ENCODE measurements at places on chromosomes 2 and 18.

- DNase-seq, result no peak
These were observed 79.2 kb downstream of the BIN1 start for GRCh38 chr2:127027715-127028114.

DNA sequence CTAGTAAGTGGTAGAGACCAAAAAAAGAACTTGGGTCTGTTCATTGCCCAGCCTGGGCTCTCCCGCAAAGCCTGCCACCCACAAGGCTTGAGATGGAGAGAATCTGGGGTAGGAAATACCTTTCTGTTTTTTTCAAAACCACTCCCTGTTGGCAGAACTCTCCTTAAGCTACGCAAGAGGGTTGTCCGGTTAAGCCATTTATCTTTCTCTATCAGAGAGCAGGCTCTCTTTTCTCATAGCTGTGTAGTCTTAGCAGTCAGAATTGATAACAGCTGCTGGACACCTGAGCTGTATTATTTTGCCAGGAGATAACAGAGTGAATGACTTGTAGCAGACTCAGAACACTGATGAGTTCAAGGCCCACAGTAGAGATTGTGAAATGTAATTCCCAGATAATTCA lies 1088.1 kb downstream of the TSN start:
- DNase-seq, result no peak

GRCh38 chr2:144414324-144414845 lies 105.5 kb downstream of the ZEB2 start:
- DNase-seq, result no peak

DNA sequence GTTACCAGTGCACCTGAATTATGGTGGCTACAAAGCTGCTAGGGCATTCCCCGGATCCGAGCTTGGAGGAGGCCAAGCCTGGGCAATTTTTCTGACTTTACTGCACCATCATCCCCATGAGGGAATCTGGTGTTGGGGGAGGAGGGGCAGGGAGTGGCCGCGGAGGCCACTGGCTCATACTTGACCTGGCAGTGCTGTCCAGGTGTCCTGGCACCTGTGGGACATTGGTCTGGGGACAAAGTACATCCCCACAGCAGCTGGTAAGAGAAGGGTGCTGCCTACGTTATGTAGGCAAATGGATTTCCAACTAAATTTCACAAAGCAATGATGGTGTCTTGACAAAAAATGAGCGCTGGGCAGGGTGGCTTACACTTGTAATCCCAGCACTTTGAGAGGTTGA lies 48.3 kb downstream of the KLHL29 start:
- no peak for DNase-seq

- DNase-seq, result no peak
These were observed 27.0 kb upstream of the ST3GAL5 start for GRCh38 chr2:85915606-85916303.

- DNase-seq, result no peak
These were observed 16.7 kb upstream of the ADI1 start for GRCh38 chr2:3535794-3536681.

GRCh38 chr2:238892796-238893195 lies 44.9 kb downstream of the TWIST2 start:
- DNase-seq, result no peak

- no peak for DNase-seq
These were observed 31.3 kb upstream of the TOGARAM2 start for GRCh38 chr2:28949617-28950305.

DNA sequence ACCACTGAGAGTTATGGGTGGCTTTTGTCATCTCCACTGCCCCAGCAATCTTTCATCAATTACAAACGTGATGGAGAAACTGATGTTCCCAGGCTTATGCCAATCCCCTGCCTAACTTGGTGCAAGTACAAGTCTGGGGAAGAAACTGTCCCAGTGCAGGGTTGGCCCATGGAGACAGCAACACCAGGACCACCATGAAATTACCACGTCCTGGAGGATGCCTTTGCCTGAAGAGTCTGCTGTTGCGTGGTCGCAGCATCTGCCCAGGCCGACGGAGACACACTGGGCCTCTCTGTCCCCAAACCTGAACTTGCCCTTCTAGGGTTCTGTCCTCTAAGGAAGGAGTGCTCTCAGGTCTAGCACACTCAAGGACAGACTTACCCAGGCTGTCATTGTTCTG lies 496.8 kb upstream of the RAB6C start:
- DNase-seq, result no peak

- no peak for DNase-seq
These were observed 35.4 kb upstream of the NT5DC4 start for GRCh38 chr2:112685271-112685884.

DNA sequence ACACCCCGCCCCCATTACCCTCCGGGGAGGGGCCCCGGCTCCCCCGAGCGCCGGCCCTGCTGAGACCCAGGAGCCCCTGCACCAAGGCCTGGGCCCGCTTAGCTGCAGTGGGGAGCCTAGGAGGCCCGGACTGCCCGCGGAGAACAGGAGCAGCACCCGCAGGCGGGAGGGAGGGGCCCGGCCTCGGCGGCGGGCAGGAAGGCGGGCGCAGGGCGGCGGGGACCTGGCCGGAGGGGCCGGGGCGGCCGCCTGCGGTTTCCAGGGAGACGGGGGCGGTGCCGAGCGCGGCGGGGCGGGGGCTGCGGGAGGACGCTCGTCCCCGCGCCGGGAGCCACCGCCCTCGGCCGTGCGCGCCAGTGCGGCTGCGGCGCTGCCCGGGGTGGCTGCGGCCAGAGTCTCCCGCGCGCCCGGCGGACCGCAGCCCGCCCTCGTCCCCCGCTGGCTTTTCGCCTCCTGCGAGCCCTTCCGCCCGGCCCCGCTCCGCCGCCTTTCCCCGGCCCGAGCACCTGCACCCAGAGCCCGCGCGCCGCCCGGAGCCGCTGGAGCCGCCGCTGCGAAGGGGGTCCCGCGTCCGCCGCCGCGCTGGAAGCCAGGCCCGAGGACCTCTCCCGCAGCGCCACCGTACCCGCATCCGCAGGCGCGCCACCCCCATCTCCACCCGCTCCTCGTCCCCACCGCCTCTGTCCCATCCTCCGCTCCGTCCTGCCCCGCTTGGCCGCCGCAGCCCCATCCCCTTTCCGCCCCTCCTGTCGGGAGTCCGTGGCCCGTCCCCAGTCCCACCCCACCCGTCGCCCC lies 17.2 kb downstream of the GPC1 start:
- DNase-seq, result no peak

DNA sequence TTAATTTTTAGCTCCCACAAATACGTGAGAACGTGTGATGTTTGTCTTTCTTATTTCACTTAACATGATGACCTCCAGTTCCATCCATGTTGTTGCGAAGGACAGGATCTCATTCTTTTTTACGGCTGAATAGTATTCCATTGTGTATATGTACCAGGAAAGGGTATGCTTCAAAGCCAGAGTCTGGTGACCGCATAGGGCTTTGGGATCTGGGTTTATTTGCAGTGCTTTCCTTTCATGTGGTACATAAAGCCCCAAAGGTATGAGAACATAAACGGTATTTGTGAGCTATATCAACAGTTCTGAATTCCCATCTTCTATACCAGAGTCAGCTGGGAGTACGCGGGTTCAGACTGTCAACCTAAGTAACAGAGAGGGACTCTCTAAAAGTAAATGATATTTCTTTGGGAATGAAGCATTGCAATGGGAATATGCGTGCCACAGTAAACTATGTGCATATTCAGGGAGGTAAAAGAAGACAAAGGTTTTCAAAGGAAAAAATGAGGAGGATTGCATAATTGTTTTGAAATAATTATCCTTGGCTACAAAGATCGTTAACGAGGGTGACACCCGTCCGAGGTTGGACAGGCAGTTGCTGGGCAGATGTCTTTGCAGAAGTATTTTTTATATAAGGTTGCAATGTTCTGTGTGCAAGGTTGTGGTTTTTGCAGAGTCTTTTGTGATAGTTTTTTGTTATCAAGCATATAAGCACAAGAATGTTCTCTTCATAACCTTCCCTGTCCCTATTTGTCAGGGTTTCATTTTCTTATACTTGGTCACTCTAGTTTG lies 24.4 kb downstream of the CRYGD start:
- no peak for DNase-seq

DNA sequence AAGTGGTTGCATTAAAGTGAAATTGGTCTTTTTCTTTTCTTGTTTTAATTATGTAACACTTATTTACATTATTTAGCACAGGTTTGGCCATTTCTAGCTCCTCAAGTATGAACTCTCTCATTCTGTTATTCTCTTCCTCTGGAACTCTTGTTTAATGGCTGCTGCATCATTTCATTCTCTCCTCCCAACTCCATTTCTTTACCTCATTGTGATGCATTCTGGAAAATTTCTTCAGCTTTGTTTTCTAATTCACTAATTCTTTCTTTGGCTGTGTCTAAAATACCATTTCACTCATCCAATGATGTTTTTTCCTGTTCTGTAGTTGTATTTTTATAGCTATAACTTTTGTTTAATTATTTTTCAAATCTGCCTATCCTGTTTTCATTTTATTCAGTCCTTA lies 22.5 kb upstream of the NMUR1 start:
- no peak for DNase-seq

DNA sequence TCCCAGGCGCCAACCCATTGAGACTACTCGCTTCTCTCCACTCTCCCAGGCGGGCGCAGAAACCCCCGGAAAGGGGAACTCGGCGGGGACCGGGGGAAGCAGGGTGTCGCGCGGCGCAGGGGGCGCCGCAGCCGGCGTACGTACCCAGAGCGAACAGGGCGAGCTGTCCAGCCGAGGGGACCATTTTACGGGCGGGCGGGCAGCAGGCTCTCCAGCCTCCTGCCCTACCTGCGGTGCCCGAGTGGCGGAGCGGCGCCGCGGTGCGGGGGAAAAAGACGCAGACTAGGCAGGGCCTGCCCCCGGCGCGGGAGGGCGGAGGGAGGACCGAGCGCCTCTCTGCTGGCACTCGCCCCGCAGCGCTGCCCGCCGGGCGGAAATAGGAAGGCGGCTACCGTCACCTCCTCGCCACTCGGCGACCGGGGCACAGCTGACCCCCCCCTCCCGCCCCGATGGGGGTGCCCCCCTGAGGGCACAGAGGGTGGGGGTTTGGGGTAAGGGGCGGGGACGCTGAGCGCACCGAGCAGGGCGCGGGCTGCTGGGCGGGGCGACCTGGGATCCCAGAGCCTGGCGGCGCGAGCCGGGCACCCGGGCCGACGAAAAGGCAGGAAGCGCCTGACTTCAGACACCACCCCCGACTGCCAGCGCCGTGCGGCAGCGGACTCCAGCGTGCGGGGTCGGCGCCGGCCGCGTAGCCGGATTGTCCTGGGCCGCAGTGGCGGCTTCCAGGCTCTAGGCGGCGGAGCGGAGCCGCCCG lies at the start of gene TGFA:
TSS of gene TGFA (minus strand) at position 243 of the 754 bp plus-strand sequence. CDS start at position 184, 59 bp downstream.
- peak; percentile 61 for DNase-seq

DNA sequence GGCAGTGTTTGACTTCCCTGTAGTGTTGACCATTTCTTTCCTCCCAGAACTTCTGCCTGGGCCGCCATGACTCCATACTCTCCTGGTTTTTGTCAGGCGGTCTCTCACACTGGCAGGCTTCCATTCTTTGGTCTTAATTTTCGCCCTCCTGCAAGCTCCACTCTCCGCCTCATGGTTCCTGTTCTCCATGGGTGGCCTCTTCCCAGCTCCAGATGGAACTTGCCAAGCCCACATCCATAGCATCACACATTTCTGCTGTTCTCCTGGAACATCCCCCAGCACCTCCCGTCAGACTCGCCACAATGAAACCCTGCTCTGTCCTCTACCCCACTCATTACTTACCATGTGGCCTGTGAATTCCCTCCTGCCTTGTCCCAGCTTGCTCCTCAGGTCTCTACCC lies 896 bp upstream of the AFF3 start:
- DNase-seq, result no peak

DNA sequence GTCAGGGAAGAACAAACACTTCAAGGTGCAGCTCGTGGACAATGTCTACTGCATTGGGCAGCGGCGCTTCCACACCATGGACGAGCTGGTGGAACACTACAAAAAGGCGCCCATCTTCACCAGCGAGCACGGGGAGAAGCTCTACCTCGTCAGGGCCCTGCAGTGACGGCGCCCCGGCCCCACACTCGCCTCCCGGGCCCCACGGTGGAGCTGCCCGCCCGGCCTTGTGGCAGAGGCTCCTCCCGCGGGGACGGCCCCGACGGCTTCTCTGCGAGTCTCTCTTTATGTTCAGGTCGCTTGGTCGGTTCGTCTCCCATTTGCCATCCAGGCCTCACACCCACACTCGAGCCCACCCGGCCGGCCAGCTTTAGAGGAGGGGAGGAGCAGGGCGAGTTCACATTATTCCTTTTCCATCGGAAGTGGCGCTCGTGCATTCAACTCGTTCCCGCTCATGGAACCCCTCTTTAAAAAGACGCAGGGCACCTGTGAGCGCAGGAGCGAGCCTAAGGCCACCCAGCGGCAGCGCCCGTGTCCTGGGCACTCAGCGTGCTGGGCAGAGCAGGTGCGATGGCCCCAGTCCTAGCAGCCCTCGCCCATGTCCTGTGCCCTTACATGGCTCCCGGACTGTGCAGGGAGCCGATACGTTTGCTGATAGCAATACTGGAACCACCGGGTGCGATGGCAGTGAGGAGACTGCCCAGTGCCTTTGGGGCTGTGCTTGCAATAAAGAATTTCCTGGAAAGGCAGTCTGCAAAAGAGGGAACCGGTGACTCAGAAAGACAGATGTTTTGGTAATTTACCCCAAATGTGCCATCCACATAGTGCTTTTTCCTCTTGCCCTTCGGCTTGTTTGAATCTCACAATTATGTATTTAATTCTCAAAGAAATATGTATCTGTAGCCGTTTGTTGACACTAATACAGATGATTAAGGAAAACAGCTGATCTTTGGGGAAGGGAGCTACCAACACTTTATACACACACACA lies 148.6 kb downstream of the NCK2 start:
- no peak for DNase-seq

- DNase-seq, result no peak
These were observed 41.0 kb upstream of the EPC2 start for GRCh38 chr2:148603562-148603920.

GRCh38 chr18:11673560-11673959 lies 15.5 kb upstream of the GNAL start:
- no peak for DNase-seq

DNA sequence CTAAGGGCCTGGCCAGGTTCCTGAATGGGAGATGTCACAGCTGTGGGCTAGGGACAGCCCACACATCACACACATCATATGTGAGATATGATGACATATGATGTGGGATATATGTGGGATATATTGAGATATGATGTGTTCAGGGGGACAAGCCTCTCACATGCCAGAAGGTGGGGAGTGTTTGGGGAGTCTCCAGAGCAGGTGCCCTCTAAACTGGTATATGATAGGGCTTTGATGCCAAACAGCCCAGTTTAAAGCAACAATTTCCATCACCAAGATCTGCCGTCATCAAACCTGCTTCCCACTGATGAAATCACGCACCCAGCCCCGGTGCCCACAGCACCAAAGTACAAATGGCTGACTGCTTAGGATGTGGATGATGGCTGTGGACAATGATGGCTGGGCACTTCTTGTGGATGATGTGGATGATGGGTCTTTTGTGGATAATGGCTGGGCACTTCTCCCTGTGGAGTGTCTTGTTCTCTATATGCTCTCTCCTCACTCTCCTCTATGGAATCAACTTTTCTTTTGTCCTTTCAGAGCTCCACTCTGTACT lies 50.9 kb downstream of the FBLN7 start:
- DNase-seq, result peak; percentile 17

All from stimulated activated CD4-positive, alpha-beta T cell treated with anti-CD3 and anti-CD28 coated beads, Interleukin-4, amount 100 ng/mL, for 4 hours (primary cell).